Dermis blood vessel endothelial cell (primary cell): ENCODE measurements at places on chromosomes 2 and 18. TPM values are rescaled to one million over a fixed set of nuclear protein-coding genes. Genes with fewer than 3 reads are reported as not detected.

EVA1A gene
- total RNA-seq, result 66.7 and 90.5 TPM in 2 replicates

PTPRN gene
- total RNA-seq, result 0.17 TPM in 1 of 2 replicates, not detected in the other

MSTN gene
- not detected in 2 replicates for total RNA-seq

UGT1A5 gene
- not detected in 2 replicates for total RNA-seq

MYOM1 gene
- total RNA-seq, result 2.2 and 2.7 TPM in 2 replicates

TM4SF20 gene
- total RNA-seq, result not detected in 2 replicates

NHEJ1 gene
- 25.7 and 28.8 TPM in 2 replicates for total RNA-seq

C2orf15 gene
- total RNA-seq, result 0.37 TPM in 1 of 2 replicates, not detected in the other

HDHD2 gene
- total RNA-seq, result 15.8 and 22.7 TPM in 2 replicates

HTR2B gene
- total RNA-seq, result 4.4 and 4.8 TPM in 2 replicates

CASP8 gene
- total RNA-seq, result 14.8 and 16.5 TPM in 2 replicates

SERPINB12 gene
- total RNA-seq, result not detected in 2 replicates

IL36B gene
- not detected in 2 replicates for total RNA-seq

MATN3 gene
- 1.2 and 1.3 TPM in 2 replicates for total RNA-seq

ASB18 gene
- under 0.01 TPM in 1 of 2 replicates, not detected in the other for total RNA-seq

KHK gene
- 4.8 and 5.5 TPM in 2 replicates for total RNA-seq

EPB41L3 gene
- total RNA-seq, result 38.1 and 42.1 TPM in 2 replicates

YES1 gene
- 302 and 318 TPM in 2 replicates for total RNA-seq

ST8SIA5 gene
- 0.09 TPM in 1 of 2 replicates, not detected in the other for total RNA-seq

RNF152 gene
- 88.8 and 91.2 TPM in 2 replicates for total RNA-seq

POTEJ gene
- 0.34 and 0.47 TPM in 2 replicates for total RNA-seq

CLEC4F gene
- total RNA-seq, result 0.09 and 0.34 TPM in 2 replicates

WNT10A gene
- under 0.01 and 0.05 TPM in 2 replicates for total RNA-seq
